ENCODE measurements at places on chromosomes 6 and 20.

DNA sequence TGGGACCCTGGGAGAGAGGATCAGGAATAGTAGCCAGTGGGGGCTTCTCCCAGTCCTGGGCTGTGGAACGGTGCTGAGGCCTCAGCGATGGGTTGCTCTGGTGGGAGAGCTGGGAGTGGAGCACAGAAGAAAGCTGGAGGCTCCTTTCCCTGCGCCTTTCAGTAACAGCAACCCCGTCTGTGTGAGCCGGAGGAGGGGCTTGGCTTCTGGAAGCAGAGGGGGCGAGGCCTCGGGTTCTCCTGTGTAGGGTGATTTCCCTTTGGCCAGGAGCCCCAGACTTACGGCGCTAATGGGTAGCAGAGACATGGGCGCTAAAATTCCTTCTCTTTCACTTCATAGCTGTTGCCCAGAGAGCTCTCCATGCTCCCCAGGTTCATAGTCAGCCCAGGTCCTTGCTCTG lies 55.0 kb downstream of the DAAM2 start:
- no peak for DNase-seq

DNA sequence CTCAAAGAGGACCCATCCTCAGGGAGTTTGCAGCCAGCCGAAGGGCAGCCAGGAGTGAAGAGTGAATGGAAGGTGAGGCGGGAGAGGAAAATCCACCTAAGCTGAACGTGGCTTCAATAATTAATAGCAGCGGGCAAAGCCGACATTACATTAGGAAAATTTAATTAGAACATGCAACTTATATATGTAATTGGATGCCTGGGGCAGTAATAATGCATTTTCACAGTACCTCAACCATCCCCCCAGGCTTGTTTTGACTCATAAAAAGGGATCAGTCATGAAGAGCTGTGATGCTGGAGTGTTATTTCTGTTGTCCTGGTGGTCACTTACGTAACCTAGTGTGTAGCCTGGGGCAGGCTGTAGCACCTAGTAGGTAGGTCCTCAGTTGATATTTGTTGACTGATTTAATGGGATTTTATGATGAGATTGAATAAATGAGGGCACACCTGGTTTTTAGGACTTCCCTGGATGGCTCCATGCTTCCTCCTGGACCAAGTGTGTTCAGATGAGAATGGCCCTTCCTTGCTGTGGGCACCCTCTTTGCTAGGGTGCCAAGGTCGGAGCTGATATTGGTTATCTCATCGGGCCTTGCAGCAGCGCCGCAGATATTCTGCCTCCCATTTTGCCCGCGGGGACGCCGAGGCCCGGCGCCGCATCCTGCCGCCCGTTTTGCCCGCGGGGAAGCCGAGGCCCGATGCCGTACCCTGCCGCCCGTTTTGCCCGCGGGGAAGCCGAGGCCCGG lies 128.8 kb downstream of the CDH26 start:
- DNase-seq: no peak

DNA sequence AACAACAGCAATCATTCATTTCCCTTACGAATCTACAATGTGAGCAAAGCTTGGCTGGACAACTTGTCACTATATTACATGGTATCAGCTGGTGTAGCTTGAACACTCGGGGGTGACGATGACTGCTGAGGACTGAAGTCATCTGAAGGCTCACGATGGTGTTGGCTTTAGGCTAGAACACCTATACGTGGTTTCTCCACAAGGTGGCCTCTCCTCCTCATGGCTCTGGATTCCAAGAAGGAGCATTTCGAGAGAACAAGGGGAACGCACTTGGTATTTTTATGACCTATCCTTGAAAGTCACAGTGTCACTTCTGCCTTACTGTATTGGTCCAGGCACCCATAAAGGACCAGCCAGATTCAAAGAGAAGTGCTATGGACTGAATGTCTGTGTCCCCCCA lies 37.5 kb upstream of the ADGRF1 start:
- no peak for DNase-seq

DNA sequence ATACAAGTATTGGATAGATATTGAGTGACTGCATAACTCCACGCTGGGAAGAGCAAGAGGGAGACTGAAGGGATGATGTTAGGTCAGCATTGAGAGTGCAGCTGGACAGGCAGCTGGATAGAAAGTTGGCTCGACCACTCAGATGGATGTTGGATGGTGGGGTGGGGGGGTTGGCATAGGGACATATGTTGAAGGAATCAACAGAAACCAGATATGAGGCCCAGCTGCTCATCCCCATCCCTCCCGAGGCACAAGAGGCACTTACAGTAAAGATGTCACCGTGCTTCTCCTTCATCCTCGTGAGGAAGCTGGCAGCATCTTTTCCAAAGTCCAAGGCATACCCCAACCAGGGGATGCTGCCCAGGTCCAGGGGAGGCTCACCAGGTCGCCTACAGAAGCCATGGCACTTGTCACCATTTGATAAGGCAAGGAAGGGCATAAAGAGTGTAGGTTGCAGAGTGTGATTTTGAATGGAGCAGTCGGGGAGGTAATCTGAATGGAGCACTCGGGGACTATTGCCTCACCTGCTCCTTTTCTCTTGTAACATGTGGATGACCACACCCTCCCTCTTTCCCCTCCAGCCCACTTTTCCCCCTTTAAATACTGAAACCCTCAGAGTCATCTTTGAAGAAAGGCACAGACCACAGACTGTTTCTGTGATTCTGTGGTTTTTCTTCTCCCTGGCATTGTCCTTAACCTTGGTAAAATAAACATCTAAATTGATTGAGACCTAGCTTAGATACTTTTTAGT lies 18.0 kb downstream of the PTGIS start:
- no peak for DNase-seq

DNA sequence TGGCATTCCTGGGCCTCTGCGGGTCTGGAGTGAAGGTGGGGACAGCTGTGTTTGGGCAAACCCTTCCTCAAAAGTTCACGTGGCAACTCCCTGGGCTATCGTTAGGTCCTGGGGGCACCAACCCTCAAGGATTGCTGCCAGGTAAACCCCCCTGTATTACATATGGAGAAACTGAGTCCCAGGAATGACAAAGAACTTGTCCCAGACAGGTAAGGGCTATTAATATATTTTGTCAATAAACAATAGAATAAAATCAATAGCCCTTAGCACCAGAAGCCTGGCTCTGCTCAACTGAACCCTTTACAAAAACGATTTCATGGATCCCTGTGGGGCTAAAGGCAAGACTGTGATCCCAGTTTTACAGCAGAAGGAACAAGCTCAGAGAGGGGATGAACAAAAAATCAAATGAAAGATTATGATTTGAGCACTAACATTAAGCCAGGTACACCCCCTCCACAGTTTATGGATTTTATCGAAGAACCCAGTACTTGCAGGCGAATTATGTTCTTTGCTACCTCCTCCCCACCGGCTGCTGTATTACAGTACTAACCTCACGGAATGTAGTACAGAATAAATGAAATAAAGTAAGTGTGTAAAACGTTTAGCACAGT lies 2.7 kb downstream of the ID1 start:
- no peak for DNase-seq

- DNase-seq: peak; percentile 94
Observed at GRCh38 chr6:30720738-30721197, 616 bp downstream of the TUBB start.

DNA sequence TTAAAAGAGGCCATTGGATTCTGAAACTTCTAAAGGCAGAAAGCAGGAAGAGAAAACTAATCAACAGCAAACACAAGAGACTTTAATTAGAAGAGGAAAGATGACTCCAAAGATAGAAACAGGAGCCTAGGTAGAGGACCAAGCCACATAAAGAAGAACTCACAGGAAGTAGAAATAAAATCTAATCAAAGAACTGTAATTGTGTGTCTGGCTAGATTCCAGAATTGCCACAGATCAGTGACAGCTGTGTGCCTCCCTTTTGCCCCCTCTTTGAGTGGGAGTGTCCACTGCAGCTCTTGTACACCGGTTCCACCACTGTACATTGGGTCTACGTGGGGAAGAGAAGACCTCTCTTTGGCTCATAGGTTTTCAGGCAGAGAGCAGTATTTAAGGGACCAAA lies 22.3 kb upstream of the THEMIS start:
- DNase-seq: no peak

DNA sequence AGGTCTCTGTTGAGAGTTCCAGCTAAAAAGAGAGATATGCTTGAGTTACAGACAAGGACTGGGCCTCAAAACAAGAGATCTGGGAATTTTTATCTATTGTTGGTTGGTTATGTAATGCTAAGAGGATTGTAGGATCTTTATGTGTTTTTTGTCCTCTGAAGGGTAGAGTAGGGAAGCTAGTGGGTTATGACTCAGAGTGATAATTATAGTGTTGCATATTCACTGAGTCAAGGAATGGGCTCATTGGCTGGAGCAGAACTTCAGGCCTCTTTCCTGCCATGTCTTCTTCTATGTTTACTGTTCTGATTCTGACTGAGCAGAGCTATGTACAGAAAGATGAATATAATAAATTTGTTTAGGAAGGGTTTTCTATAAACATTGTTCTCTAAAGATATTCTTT lies 66.1 kb upstream of the NOX3 start:
- DNase-seq: no peak

- no peak for DNase-seq
Observed at GRCh38 chr6:53828966-53829697, 34.3 kb downstream of the LRRC1 start.

- DNase-seq: no peak
Observed at GRCh38 chr6:13113981-13114593, 214.2 kb downstream of the TBC1D7 start.

- no peak for DNase-seq
Observed at GRCh38 chr20:31990641-31991338, 19.4 kb upstream of the CCM2L start.

GRCh38 chr20:33372993-33373441 lies 28.3 kb downstream of the CDK5RAP1 start:
- DNase-seq: no peak

DNA sequence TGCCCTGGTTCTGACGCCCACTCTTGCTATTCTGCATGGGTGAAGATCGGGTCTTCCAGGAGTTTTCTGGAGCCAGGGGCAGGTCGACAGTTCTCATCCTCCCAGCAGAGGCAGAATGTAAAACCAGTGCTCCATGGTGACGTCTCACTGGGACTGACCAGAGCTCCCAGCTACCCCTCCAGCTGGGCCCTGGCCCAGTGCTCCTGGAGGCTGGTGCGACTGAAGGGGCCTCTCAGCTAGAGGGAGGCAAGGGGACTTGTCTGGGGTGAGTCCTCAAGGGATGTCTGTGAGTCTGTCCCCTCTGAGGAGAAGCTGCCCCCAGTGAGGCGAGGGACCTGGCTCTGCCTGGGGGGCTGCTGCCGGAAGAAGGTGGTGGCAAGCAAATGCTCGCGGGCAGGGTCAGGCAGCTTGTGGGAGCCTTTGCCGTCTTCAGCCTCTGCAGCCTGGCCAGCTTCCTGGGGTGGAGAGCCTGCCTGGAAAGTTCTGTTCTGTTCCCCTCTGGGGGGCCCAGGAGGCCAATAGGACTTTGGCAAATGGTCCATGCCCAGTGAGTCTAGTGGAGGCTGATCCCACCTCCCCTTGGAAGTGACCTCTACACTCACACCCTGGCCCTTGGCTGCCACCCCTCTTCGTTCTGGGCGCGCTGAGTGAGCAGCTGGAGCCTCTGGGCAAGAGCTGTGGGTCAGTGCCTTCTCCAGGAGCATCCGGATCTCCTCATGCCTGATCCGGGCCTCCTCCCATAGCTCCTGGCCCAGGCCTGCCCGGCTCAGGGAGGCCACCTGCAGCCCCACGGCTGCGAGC lies 47.5 kb downstream of the KIAA1755 start:
- DNase-seq: peak; percentile 66

DNA sequence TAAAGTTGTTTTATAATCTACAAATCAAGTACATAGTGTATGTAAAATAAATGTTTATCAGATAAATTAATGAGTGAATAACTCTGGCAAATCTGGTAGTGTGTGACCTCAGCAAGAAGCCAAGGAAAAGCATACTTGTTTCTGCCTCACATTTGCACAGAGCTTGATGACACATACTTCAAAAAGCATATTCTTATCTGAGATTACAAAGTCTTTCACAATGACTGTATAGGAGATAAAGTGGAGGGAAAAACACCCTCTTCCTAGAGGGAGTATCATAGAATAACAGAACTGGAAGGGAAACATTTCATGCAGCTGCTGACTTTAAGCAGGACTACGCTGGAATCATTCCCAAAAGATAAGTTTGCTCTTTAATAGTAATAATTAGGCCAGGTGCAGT lies 28.1 kb upstream of the AKAP7 start:
- DNase-seq: no peak

DNA sequence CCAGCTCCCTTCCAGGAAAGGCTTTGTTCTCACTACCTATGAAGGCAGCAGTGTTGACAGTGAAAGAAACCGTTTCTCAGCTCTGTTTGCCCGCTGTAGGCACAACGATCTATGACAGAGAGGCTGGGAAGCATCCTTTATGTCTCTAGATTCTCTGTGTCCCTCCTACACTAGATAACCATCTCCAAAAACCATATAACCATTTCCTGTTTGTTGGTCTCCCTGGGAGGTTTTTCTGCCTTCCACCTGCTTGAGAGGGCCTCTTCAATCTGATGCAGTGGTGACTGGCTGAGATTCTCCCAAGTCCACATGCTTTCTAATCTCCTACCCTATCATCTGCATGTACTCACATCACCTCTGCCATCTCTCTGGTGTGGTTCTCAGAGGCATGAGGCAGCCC lies 32.0 kb upstream of the TMEM217 start:
- no peak for DNase-seq

DNA sequence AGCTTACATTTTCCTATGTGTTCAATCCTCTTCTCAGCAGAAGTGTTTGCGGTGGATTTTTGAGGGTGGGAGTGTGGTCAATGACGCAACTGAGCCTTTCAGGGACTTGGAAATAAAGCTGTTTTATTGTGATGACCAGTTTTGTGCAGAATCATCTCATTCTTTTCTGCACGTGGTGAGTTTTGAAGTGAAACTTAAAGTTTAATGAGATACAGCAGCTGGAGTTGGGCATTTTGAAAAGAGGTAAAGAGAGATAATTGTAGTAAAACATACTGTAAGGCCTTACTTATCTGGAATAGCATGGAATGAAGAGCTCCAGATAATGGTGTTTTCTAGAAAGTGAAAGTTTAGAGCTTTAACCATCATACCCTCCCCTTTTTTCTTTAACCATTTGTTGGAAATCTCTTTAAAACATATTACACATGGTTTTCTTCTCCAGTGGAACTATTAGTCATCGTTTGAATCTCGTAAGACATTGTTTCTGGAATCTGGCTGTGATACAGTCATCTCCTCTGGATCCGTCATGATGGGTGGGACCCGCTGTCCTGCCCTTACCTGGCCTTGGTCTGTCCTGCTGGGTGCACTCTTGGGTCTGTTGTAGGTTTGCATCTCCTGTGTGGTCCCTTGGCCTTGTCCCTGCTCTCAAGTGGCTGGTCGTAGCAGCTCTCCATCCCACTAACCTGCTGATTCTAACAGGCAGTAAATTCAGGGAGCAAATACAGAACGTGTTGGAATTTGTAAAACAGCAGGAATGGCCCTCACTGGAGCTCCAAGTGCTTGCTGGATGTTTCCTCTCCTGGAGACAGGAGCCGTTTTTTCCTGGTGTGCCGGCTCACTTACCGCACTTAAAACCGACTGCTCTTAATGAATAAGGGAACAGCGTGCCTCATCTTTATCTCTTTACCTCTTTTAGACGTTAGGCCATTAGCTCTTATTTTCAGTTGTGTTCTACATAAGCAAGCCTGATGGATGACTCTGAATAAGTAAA lies 29.8 kb downstream of the UST start:
- no peak for DNase-seq

GRCh38 chr6:2793534-2794151 lies 28.4 kb downstream of the WRNIP1 start:
- DNase-seq: no peak

Data from spleen (tissue), 13 donors.